ENCODE measurements at places on chromosomes 7 and 10.

DNA sequence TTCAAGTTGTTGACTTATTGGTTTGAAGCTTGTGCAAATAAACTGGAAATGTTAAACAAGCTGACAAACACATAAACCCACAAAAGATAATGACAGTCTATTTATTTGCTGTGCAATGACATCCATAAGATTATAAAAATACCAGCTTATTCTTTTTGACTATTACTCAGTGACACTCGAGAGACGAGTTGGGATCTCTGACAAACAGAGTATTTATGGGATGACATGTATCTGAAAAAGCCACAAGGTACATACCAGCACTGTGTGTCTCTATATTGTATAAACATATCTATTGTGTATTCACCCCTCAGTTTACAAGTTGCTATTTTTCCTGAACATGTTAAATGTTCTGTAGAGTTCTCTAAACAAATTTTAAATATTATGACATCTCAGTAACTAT, 88.9 kb downstream of the CHRM2 start:
- DNase-seq, result no peak

DNA sequence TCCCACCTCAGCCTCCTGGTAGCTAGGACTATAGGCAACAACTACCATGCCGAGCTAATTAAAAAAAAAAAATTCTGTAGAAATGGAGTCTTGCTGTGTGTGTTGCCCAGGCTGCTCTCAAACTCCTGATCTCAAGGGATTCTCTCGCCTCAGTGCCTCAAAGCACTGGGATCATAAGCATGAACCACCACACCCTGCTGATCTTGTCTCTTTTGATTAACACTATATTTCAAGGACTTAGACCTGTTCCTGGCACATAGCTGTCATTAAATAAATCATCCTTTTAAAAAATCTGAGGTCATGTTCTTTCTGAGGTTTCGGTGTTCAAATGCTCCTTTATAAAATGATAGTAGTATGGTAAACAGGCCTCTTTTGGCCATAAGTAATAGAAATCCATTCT, 4.8 kb downstream of the PALS2 start:
- DNase-seq, result no peak

DNA sequence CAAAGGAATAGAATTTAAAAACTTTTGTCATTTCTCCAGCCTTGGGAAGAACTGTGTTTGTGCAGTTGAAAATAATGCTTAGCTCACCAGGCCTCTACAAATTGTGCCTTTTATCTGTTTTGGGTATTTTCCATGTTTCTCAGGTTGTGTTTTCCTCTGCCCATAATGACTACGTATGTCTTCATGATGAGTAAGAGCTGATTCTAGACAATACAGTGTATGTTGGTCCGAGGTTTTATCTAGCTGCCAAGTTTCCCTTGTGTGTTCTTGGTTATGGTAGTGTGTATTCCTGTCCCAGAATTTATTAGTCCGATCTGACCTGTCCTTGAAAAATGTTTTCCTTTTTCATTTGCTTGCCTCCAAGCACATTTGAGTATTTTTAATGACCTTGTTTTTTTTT, 83.7 kb upstream of the GLCCI1 start:
- DNase-seq, result no peak

GRCh38 chr10:49435225-49435624, 39.3 kb upstream of the DRGX start:
- no peak for DNase-seq

DNA sequence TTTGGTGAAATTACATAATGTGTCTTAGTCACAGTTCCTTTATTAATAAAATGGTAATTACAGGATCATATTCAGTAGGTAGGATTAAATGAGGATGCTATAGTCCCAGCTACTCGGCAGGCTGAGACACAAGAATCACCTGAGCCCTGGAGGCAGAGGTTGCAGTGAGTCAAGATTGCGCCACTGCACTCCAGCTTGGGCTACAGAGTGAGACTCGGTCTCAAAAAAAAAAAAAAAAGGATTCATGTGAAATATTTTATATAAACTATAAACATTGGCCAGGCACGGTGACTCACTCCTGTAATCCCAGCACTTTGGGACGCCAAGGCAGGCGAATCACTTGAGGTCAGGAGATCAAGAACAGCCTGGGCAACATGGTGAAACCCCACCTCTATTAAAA, 197.9 kb downstream of the IMMP2L start:
- no peak for DNase-seq

DNA sequence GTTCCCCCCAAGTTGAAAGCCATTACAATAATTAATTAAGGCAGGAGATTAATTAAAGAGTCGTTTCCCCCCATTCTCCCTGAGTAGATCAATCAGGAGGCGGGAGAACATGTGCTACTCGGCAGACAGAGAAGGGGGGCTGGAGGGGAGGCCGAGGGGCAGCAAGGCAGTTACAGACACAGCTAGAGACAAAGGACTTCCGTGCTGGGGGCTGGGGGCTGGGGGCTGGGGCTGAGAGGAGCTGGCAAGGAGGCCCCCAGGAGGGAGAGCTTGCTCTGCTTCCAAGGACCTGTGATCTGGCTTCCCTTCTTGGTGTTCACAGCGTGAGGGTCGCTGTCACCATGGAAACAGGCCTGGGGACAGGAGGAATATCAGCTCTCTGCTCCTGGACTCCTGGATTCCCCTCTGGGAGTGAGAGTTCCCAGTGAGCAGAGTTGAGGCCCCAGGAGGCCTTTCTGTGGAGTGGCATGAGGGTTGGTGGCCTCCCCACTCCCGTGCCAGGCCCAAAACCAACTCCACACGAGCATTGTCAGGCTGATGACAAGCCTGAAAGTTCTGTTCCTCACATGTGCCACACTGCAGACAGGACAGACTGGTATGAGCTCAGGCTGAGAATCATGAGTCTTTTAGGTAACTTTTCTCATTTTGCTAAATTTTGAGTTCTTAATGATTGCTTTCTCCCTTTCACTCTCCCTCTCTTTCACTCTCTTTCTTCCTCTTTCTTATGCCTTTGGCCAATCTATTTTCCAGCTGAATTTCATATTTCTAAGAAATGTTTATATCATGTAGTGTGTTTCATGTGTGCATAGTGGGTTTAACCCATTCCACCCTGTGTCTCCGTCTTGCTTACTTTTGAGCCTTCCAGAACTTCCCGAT, 16.4 kb downstream of the FAM241B start:
- no peak for DNase-seq

Data from esophagus muscularis mucosa (tissue), 4 donors.